ENCODE measurements at places on chromosomes 7 and 10. TPM values are rescaled to one million over a fixed set of nuclear protein-coding genes. Genes with fewer than 3 reads are reported as not detected.

OR9A4 gene
- total RNA-seq, result not detected

ENTPD1 gene
- 0.02 TPM for total RNA-seq

AMZ1 gene
- total RNA-seq, result 0.57 TPM

CYP2C19 gene
- not detected for total RNA-seq

COL26A1 gene
- total RNA-seq, result 0.12 TPM

SYT15B gene
- 0.05 TPM for total RNA-seq

DNA sequence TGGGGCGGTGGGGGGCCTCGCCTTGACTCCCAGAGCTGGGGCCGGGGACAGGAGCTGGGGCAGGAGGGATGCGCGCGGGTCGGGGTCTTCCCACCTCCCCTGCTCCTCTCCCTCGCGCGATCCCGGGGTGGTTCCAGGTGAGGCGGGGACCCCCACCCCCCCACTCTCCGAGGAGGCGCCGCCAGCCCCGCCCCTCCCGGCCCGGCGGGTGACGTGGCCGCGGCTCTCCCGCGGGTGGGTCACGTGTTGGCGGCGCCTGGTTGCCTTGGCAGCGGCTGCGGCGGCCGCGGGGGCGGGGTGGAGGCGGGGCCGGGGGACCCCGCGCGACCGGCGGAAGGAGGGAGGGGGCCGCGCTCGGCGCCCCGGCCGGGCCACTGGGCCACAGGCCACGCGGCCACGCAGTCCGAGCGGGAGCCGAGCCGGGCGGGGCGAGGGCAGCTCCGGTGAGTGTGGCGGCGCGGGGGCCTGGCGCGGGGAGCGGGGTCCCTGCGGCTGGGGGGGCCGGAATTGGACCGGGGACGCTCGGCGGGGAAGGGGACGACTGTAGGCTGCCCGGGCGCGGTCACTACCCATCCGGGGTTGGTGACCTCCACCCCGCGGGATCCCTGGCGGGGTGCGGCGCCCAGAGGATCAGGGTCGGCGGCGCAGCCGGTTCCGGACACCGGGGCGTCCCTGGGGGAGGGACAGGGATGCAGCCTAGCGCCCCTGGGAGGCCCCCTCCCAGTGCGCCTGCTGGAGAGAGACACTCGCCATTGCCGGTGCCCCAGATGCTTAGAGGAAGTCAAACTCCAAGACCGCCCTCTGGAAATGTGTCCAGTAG lies at the start of gene ORAI2:
Gene ORAI2 (plus strand): TSS at position 357 of the 820 bp plus-strand sequence. CDS start 5,382 bp downstream, outside the sequence.
- peak; percentile 71 for DNase-seq

- DNase-seq, result no peak
Observed at GRCh38 chr7:130650611-130651120, 17.9 kb downstream of the COPG2 start.

DNA sequence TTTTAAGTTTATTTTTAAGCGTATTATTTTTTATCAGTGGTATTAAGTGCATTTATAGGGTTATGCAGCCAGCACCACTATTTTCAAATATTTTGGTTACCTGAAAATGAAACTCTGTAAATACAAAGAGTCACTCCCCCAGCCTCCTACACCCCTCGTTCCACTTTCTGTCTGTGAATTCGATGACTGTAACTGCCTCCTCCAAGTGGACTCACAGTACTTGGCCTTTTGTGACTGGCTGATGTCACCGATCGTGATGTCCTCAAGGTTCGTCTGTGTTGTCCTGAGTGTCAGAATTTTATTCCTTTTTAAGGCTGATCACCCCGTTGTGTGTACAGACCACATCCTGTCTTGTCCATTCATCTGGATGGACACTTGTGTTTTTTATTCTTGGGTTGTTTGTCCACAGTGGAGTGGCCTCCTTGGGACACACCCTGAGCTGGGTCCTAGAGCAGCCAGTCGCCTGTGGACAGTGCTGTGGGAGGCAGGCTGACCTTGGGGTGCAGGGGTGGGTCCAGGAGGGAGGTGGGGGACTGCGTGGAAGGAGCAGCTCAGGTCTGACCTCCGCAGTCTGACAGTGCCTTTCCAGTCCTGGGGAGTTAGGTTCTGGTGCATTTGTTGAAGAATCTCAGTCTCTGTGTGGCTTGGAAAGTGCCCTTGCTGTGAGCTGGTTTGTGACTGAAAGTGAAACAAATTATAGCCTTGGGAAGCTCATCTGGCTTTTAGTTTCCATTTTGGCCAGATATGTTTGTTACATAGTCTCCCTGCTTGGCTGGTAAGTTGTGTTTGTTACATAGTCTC lies 6.9 kb downstream of the MTG1 start:
- DNase-seq, result no peak

GRCh38 chr10:12187321-12187905 lies 8.3 kb downstream of the NUDT5 start:
- DNase-seq, result no peak

- peak; percentile 74 for DNase-seq
Observed at GRCh38 chr7:107711301-107711700, 32.6 kb upstream of the CBLL1 start.

DNA sequence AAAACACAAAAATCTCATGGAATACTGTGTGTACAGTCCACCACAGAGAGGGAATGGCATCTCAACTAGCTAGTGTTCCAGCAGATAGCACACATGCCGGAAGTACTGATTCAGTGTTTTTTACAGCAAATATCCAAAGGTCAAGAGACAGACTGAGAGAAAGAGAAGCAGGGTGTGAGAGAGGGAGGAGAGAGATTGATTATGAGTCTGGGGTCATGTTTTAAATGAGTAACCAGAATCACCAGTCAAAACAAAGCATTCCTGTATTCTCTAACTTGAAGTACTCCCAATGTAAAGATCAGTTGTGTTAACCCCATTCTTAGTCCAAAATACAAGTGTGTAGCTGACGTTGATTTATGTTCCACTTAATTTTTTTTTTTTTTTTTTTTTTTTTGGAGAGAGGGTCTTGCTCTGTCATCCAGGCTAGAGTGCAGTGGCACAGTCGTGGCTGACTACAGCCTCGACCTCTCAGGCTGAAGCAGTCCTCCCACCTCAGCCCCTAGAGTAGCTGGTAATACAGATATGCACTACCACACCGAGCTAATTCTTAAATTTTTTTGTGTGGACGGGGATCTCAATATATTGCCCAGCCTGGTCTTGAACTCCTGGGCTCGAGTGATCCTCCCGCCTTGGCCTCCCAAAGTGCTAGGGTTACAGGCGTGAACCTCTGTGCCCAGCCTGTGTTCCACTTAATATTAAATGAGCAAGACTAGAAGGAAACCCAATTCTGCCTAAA lies 114.2 kb downstream of the TAF3 start:
- no peak for DNase-seq

DNA sequence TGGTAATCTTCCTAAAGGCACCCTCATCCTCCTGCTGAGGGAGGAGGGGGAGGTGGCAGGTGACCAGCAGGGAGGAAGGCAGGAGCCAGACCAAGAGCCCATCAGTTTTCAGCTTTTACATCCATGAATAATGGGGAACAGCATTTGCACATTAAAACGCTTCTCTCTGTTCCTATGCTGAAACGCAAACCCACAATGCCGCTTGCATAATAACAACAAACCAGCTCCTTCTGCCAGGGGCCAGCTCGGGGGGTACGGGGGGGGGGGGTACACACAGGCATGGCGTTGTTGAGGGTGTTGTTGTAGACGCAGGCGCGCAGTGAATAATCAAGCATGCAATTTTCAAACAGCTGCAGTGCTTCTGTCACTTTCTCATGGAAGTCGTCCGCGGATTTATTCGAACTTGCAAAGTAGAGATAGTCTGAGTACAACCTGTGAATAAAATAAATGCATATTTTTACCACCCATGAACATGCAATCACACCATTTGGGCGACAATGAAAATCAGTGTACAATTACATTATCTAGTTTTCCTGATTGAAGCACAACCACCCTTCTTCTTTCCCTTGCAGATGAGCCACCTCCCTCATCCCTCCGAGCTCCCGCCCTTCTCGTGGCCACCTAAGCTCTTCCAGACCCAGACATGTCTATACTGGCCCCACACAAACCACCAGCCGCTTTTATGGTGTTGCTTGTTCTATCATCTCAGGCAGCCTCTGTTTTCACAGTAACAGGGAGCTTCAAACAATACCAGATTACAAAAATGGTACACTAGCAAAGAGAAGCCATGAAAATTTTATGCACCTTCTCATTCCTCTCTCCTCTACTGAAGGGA lies 72.2 kb downstream of the CHST15 start:
- DNase-seq, result no peak

All from M059J (cell line).